HFF-Myc (cell line): ENCODE measurements at places on chromosomes 2 and 18.

GRCh38 chr2:2547451-2547850 is 216.4 kb upstream of the MYT1L start:
- DNase-seq = no peak

DNA sequence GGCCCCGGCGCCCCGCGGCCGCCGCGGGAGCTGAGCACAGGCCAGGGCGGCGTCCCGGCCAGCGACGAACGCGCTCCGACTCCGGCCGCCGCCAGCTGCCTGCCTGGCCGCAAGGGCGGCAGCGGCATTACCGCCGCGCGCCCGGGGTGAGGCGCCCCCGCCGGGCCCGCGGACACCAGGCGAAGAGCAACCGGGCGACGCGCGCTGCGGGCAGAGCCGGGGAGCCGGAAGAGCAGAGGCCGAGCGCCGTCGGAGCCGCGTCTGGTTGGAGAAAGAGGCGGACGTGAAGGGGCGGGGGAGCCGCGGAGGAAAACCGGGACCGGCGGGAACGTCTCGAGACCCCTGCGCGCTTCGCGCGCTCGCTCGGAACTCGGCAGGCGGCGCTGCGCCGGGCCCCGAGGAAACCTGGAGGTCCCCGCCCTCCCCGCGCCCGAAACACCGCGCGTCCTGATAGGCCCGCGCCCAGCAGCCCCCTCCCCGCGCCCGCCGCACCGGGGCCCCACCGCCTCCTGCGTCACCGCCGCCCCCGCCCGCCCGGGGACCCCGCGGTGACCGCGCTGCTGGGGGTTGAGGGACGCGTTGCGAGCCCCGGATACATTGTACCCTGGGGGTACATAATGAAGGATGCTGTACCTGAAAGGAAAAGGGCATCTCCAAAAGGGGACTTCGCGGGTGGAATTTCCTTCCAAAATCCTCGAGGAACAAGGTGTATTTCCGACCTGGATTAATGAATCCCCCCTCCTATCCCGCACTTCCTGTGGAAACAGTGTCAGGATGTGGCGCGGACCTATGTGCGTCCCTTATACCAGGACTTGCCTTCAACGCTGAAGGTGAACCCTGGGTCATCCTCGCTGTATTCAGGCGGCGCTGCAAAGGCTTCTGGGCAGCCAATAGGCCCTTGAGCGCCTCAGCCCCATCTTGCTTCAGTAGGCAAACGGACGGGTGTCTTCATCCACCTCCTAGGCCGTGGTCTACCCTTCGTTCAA is 1.0 kb upstream of the B4GALT6 start:
- no peak for DNase-seq

GRCh38 chr2:188114014-188114413 is 177.7 kb upstream of the GULP1 start:
- DNase-seq = no peak

- no peak for DNase-seq
These were observed 483.4 kb upstream of the KLHL29 start for GRCh38 chr2:22901471-22902179.

DNA sequence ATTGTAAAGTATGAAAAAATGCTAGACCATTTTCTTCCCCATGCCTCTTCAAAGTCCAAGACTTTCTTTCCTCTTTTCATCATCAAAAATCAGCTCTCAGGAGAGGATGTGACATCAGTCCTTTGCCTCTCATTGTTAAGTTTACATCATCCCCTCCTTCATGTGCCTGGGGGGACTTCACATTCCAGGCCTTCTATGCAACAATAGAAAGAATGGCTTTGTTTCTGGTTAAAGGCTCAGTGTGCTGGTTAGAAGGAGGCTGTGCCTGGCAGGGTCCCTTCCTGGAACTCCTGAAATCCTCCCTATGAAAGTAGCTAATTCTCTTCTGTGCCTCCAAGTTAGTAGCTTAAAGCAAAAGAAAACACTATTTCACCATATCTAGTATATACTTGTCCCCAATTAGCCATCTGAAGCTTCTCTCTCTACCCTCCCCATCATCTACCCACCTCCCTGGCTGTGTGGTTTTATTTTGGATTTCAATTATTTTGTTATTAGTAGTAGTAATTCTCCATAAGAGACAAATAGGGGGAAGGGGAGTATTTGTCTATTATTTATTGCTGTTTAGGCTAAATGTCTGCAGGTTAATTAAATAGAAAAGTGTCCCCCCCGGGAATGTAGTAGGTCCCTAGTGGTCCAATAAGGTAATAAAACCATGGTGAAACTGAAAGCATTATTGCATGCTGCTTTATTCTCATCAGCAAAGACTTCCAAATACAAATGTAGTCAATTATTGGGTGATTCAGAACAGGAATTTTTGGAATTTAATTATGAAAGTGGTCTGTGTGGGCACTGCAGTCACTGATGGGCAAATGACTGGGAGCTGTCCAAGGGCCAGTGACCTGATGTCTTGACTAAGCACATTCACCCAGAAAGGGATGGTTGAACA is 69.0 kb downstream of the CPO start:
- DNase-seq = no peak

- no peak for DNase-seq
These were observed 113.3 kb upstream of the SERTAD2 start for GRCh38 chr2:64766841-64767669.

- DNase-seq = no peak
These were observed 752 bp upstream of the BAZ2B start for GRCh38 chr2:159617100-159617499.
